ENCODE measurements at places on chromosomes 6 and 20.

DNA sequence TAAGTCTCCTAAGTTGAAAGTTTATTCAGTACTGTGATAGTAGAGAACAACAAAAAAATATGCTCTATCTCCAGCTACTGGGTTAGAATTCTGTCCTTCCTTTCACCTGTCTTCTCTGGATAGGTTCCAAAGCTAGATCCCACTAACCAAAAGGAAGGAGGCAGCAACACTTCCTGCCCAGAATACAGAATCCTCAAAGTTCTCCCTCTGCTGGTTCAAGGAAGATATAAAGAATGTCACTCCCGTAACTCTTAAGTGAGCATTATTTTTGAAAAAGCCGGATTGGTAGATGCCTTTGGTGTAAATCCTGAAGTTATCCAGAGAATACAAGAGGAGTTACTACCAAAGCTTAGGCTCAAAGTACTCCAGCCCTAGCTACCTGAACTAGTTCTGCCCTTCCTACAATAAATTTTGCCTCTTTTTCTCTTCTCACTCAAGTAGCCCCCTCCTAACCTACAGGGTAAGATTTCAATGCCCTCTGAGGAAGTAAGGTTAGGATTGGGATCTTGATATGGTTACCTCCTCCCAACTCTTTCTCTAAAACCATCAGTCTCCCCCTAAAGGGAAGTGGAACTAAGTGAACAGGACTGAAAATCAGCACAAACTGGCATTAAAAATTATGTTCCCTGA is 26.0 kb upstream of the CRIP3 start:
- H3K27ac ChIP-seq = no peak overlapping the region
- H3K36me3 ChIP-seq = peaks cover 20% of the 10 kb centered on the region
- no peaks in the 10 kb centered on the region for H3K27me3 ChIP-seq
- DNase-seq = no peak
- no peak overlapping the region for H3K4me3 ChIP-seq

DNA sequence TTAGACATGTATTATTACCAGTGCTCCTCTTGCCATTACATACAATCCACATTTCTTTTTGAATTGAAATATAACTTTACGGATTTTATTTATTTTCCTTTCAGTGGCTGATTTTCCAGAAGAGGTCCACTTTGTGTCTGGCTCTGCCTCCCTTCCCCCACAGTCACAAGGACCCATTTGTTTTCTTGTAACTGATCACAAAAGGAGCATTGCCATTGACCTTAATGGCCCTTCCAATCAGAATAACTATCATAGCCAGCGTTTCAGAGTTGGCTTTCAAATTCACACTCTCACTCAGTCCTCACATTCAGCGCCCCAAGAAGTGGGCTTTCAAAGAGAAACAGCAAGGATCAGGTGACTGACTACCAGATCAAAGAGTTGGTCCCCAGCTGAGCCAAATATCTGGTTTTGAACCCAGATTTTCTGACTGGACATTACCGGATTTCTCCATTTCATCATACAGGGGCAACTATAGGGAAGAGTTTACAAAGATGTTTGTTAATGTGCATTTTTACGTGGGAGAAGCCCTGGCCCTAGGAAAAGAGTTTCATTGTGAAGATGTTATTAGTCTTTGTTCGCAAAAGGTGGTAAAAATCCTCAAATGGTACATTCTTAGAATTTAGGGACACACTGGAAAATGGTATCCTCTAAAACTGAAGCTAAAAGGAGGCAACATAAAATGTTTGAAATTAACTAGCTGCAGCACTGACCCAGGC is 2.0 kb upstream of the SLC22A23 start:
- H3K36me3 ChIP-seq = no peaks in the 10 kb centered on the region
- H3K27ac ChIP-seq = no peak overlapping the region
- H3K4me1 ChIP-seq = peaks cover 16% of the 10 kb centered on the region
- DNase-seq = no peak
- H3K27me3 ChIP-seq = no peaks in the 10 kb centered on the region

DNA sequence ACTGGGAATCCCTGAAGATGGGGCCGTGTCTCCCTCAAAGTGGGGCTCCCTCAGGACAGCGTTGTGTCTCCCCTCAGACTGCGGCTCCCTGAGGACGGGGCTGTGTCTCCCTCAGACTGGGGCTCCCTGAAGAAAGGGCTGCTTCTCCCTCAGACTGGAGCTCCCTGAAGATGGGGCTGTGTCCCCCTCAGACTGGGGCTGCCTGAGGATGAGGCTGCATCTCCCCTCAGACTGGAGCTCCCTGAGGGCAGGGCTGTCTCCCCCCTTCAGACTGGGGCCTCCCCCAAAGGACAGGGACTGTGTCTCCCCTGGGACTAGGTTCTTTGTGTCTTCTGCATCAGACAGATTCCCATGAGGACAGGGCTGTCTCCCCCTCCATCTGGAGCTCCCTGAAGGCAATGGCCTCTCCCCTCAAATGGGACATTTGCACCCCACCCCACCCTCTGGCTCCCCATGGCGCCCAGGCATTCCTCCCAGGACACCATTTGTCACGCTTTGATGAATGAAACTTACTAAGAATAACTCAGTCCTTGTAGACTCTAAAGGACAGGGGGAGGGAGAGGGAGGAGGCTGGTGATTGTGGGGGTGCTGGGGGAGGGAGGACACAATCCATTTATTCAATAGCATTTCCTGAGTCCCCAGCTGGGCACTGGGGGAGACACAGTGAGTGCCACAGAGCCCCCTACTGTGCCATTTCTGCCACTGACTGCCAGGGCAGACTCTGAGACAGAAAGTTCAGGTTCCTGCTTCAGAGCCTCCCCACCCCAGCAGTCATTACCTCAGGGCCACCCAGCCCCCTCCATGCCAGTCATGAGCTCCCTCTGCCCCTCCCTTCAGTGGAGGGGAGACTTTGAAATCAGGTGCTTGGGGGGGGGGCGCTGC is 122.4 kb downstream of the MRPL14 start:
- no peaks in the 10 kb centered on the region for H3K27me3 ChIP-seq
- no peaks in the 10 kb centered on the region for H3K36me3 ChIP-seq
- peak; percentile 90 for DNase-seq
- peaks cover 79% of the 10 kb centered on the region for H3K4me1 ChIP-seq
- no peak overlapping the region for H3K4me3 ChIP-seq
- H3K27ac ChIP-seq = peak overlapping the region; percentile 62

- no peak overlapping the region for H3K27ac ChIP-seq
- peak; percentile 40 for DNase-seq
- H3K4me1 ChIP-seq = peaks cover 17% of the 10 kb centered on the region
- no peaks in the 10 kb centered on the region for H3K27me3 ChIP-seq
Observed at GRCh38 chr6:30814146-30815040, 69.9 kb upstream of the DDR1 start.

DNA sequence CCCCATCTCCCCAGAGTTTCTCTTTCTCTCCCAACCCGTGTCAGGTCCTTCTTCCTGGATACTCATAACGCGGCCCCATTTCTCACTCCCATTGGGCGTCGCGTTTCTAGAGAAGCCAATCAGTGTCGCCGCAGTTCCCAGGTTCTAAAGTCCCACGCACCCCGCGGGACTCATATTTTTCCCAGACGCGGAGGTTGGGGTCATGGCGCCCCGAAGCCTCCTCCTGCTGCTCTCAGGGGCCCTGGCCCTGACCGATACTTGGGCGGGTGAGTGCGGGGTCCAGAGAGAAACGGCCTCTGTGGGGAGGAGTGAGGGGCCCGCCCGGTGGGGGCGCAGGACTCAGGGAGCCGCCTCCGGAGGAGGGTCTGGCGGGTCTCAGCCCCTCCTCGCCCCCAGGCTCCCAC is at the start of gene HLA-F:
HLA-F (plus strand) TSS at position 173 of the 404 bp plus-strand sequence; CDS start at position 203, 30 bp downstream.
- DNase-seq = peak; percentile 85
- H3K36me3 ChIP-seq = no peaks in the 10 kb centered on the region
- H3K4me1 ChIP-seq = no peaks in the 10 kb centered on the region
- peak within 1 kb of the TSS; percentile 92 for H3K27ac ChIP-seq

GRCh38 chr6:169085466-169085865 is 168.2 kb downstream of the THBS2 start:
- no peak overlapping the region for H3K27ac ChIP-seq
- no peaks in the 10 kb centered on the region for H3K27me3 ChIP-seq
- H3K4me1 ChIP-seq = no peaks in the 10 kb centered on the region
- no peak for DNase-seq

DNA sequence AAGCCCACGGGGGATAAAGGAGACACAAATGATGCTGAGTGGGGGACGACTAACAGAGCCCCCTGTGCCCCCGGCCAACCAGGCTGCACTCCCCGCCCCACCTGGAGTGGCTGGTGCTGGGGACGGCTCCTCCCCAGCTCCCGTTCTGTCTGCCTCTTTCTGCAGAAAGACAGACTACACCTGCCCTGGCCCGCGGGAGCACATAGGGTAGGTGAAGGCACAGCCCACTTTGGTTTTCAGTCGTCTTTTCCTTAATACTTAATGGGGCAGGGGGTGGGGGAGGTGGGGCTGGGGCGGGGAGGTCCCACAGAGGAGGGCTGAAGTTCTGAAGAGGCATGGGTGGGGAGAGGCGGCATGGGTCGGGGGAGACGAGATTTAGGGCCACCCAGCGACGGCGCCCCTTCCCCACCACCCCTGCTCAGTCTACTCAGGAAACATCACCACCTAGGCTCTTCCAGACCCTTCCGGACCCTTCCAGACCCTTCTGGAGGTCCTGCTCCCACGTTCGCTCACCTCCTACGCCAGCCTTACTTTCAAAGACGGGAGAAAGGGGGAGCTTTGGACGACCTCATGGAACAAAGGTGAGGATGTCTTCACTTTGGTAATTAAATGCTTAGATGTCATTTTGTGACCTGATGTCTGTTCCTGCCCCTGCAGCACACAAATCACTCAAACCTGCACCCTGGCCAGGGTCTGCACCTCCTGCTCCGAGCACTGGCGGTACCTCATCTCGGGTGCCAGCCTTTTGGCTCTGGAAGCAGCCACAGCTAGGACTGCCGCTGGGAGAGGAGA is 21.2 kb upstream of the FRMD1 start:
- no peak for DNase-seq
- H3K4me1 ChIP-seq = peaks cover 8% of the 10 kb centered on the region
- no peak overlapping the region for H3K4me3 ChIP-seq

- H3K27ac ChIP-seq = peak overlapping the region; percentile 98
- peaks cover 23% of the 10 kb centered on the region for H3K4me1 ChIP-seq
- H3K36me3 ChIP-seq = no peaks in the 10 kb centered on the region
Observed at GRCh38 chr6:27838945-27839625, 73.1 kb downstream of the OR2B2 start.

DNA sequence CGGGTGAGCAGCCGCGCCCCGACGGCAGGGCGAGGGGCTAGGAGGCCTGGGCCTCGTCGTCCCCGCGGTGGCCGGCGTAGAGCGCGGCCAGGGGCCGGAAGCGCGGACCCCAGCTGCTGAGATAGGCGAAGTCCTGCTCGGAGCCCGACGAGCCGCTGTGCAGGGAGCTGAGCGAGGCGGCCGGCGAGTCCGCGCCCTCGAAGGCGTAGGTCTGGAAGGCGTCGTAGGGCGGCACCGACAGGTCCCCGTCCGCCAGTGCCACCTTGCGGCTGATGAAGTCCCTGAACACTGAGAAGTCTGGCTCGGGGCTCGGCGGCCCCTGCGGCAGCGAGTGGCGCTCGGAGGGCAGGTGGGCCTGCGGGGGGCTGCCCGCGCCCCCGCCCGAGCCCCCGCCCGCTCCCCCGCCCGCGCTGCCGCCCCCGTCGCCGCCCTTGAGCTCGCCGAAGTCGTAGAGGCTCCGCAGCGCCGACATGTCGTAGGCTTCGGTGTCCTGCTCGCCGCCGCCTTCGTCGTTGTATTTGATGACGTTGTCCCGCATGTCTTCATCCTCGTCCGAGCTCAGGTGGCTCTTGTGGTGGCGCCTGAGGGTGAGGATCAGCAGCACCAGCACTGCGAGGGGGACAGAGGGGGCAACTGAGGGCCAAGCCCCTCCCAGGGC is 56.5 kb downstream of the CD40 start:
- H3K4me3 ChIP-seq = no peak overlapping the region
- peaks cover 9% of the 10 kb centered on the region for H3K27me3 ChIP-seq
- no peak overlapping the region for H3K27ac ChIP-seq

DNA sequence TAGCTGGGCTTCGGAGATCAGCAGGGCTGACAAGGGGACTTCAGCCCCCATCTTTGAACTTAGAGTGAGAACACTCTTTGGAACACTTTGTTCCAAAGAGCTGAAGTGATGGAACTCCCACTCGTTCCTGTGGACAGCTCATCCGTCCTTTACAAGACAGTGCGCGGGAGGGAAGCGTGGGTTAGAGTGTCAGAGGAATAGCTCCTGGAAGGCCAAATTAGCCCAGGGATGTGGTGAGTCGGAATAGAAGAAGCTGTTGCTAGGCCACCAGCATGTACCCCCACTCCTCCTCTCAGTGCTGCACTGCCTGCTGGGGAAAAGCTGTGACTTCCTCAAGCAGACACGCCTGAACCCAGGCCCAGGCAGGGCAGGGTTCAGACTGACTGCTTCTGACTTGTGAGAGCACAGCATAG is 1.7 kb downstream of the SDCBP2 start:
- no peaks in the 10 kb centered on the region for H3K36me3 ChIP-seq
- H3K4me1 ChIP-seq = peaks cover 81% of the 10 kb centered on the region
- peak; percentile 22 for DNase-seq

DNA sequence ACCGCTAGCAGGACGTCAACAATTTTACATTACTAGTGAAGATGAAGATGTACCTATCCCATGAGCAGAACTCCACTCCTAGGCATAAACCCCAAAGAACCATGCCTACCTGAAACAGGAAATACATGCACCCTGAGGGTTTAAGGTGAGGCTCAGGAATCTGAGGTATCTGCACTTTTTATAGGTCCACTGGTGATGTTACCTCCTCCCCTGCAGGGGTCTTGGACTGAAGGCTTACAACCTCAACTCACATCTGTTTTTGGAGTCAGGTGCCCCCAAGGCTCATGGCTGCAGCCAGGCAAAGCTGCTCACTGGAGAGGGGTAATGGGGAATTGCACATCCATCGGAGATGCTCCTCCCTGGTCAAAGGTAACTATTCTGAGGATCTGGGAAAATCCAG is 132.5 kb upstream of the TRAF3IP2 start:
- H3K27ac ChIP-seq = no peak overlapping the region
- H3K4me3 ChIP-seq = no peak overlapping the region
- no peaks in the 10 kb centered on the region for H3K4me1 ChIP-seq
- H3K27me3 ChIP-seq = no peaks in the 10 kb centered on the region

GRCh38 chr6:25343984-25344383 is 64.8 kb downstream of the CARMIL1 start:
- H3K4me1 ChIP-seq = no peaks in the 10 kb centered on the region
- H3K27ac ChIP-seq = no peak overlapping the region
- H3K4me3 ChIP-seq = no peak overlapping the region
- no peak for DNase-seq
- no peaks in the 10 kb centered on the region for H3K36me3 ChIP-seq
- no peaks in the 10 kb centered on the region for H3K27me3 ChIP-seq

GRCh38 chr6:41411961-41412360 is 76.6 kb downstream of the NCR2 start:
- no peak overlapping the region for H3K4me3 ChIP-seq
- H3K36me3 ChIP-seq = no peaks in the 10 kb centered on the region
- peaks cover 8% of the 10 kb centered on the region for H3K4me1 ChIP-seq
- H3K27me3 ChIP-seq = no peaks in the 10 kb centered on the region
- H3K27ac ChIP-seq = no peak overlapping the region

Data from thyroid gland (tissue), 4 donors.